ENCODE measurements at places on chromosomes 5 and 9.

DNA sequence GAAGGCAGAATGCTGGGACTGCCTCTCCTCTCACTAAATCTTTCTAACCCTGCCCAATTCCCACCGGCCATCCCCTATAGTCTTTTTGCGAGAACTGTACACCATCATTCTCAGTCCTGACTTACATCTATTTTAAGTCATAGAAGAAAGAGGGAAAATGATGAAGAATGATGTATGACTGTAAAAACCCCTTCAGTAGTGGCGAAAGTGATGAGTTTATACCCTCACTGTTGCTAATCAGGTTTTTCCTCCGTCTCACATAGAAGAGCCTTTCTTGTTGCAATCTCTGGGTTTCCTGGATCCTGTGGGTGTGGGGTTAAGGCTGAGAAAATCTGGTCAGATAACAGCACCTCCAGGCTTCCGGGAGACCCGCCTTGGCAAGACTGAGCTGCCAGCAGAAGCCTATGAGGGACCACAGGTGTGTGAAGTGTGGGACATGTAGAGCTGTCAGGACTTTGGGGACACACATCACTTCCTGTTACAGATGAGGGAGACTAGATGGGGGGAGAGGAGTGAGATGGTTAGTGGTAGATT lies 147.1 kb upstream of the SLC12A2 start:
- DNase-seq, result no peak
- H3K27ac ChIP-seq, result no peak overlapping the region

- H3K36me3 ChIP-seq, result no peaks in the 10 kb centered on the region
- DNase-seq, result no peak
- H3K27ac ChIP-seq, result no peak overlapping the region
- H3K4me1 ChIP-seq, result peaks cover 25% of the 10 kb centered on the region
These were observed 18.7 kb upstream of the HMHB1 start for GRCh38 chr5:143793249-143793648.

- peaks cover 44% of the 10 kb centered on the region for H3K36me3 ChIP-seq
- DNase-seq, result peak; percentile 51
These were observed 53.9 kb upstream of the IL17B start for GRCh38 chr5:149432911-149433401.

DNA sequence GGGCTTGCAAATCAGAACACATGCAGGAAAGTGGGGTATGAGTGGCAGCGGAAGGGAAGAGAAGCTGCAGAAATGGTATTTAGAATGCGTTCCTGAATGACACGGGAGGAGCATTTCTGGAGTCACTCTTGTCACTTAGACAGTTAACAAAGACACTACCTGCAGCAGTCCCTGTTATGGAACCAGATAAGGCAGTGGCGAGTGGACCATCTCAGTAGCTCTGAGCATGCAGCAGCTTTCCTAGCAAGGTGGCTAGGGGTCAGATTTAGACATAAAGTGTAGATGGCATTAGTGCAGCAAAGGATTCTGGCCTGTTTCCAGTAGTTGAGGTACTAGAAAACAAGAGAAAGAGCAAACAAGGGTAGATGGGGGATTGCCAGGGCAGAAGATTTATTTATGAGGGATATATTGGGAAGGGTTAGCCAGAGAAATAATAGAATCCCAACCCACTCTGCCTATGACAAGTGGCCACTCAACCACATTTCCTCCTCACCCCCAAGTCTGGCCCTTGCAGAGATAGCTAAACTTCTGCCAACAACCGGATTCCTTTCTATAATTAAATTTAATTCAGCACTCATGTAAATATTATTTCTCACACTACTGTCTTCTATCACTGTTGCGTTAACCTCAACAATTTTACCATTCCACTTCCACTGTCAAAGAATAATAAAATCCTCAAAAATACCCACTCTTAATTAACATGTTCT lies 201.6 kb downstream of the DCP2 start:
- H3K27ac ChIP-seq, result no peak overlapping the region
- H3K4me1 ChIP-seq, result peaks cover 5% of the 10 kb centered on the region
- no peak for DNase-seq
- H3K27me3 ChIP-seq, result no peaks in the 10 kb centered on the region
- H3K36me3 ChIP-seq, result no peaks in the 10 kb centered on the region
- H3K4me3 ChIP-seq, result no peak overlapping the region

DNA sequence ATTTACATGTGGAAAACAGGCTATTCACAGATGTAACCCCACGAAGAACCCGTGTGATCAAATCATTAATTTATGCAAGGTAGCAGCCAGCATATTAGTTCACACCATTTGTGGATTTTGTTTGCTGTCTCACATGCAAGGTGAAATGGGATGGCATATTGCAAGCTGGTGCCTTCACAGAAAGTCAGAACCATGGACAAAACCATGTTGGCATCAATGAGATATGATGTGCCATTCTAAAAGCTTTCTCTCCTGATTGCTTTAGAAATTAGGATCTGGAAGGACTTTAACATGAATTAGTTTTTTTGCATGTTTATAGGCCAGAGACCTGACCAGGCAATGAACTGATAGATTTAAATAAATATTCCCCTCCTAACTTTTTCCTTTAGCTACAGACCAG lies 129.3 kb downstream of the SEMA6A start:
- peaks cover 22% of the 10 kb centered on the region for H3K4me1 ChIP-seq
- H3K27ac ChIP-seq, result no peak overlapping the region
- H3K36me3 ChIP-seq, result no peaks in the 10 kb centered on the region
- H3K4me3 ChIP-seq, result no peak overlapping the region
- no peak for DNase-seq
- no peaks in the 10 kb centered on the region for H3K27me3 ChIP-seq

Data from SJSA1 (cell line).